Inflammatory macrophage treated with lipopolysaccharide for 1 hour (primary cell): ENCODE measurements at places on chromosomes 13 and 19.

- no peak for DNase-seq
Measured at GRCh38 chr19:2805991-2806649, 13.5 kb upstream of the ZNF554 start.

DNA sequence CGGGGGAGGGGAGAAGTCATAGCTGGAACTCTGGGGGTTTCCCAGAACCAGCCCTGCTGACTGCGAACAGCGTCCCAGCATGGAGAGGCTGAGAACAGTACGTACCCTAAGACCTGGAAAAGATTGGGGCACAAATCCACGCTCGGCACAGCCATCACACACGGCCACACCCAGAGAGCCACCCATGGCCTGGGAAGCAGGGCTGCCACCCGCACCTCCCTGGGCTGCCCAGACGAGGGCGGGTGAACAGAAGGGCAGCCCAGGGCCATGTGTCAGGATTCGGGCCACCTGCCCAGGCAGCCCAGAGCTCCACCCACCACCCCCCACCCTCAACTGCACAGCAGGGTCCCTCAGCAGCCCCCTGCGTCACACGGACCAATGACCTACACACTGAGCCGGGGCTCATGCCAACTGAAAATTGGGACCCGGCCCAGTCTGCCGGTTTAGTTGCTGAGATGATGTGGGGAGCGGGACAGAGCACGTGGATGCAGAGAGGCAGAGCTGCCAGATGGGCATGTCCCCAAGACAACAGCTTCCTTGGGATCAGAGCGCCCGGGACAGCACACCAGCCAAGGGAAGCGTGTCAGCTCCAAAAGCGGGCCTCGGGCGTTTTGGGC is 8.5 kb downstream of the UBXN6 start:
- no peak for DNase-seq

DNA sequence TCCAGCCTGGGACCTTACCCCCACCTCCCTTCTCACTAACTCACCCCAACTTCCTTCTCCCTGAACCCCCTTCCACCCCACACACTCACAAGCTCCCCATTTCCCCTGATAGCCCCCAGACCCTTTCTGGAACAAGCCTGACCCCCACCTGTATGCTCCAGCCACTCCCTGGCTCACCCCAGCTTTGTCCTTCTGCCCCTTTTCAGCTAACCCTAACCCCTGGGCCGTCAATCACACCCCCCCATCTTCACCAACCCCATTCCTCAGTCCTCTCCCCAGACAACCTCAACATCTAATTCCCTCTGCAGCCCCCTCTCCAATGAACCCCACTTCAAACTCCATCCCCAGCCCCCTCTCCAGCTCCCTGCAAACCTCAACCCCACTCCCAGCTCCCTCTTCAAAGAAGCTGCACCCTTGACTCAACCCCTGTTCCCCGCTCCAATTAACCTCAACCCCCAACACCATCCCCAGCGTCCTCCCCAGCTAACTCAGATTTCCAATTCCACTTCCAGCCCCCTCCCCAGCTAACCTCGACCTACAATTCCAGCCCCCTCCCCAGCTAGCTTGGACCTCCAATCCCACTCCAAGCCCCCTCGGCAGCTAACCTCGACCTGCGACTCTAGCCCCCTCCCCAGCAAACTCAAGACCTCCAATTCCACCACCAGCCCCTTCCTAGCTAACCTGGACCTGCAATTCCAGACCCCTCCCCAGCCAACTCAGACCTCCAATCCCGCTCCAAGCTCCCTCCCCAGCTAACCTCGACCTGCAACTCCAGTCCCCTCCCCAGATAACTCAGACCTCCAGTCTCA is 929 bp downstream of the GNG7 start:
- DNase-seq: no peak

DNA sequence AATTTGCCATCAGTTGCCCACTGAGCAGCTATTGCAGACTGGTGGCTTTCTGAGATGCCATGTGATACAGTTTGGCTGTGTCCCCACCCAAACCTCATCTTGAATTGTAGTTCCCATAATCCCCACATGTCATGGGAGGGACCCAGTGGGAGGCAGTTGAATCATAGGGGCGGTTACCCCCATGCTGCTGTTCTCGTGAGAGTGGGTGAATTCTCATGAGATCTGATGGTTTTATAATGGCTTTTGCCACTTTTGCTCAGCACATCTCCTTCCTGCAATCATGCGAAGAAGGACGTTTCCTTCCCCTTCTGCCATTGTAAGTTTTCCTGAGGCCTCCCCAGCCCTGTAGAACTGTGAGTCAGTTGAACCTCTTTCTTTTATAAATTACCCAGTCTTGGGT is 34.8 kb upstream of the ANKRD10 start:
- DNase-seq: peak; percentile 6

DNA sequence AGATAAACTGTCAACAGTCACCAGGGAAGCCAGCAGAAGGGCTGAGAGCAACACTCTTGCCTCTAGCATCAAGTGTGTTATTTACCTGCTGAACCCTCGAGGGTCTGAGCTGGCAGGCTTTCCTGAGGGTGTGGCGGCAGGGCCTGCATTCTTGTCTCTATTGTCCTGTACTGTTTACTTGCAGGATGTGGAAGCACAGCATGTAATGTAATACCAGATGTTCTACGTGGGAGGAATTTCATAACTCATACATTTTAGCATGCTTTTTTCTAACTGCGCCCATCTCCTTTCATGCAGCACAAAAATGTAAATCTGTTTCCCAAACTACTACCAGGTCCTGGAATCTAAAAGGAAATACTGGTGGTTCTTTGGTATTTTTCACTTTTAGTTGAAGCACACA is 153.1 kb downstream of the RGCC start:
- no peak for DNase-seq

DNA sequence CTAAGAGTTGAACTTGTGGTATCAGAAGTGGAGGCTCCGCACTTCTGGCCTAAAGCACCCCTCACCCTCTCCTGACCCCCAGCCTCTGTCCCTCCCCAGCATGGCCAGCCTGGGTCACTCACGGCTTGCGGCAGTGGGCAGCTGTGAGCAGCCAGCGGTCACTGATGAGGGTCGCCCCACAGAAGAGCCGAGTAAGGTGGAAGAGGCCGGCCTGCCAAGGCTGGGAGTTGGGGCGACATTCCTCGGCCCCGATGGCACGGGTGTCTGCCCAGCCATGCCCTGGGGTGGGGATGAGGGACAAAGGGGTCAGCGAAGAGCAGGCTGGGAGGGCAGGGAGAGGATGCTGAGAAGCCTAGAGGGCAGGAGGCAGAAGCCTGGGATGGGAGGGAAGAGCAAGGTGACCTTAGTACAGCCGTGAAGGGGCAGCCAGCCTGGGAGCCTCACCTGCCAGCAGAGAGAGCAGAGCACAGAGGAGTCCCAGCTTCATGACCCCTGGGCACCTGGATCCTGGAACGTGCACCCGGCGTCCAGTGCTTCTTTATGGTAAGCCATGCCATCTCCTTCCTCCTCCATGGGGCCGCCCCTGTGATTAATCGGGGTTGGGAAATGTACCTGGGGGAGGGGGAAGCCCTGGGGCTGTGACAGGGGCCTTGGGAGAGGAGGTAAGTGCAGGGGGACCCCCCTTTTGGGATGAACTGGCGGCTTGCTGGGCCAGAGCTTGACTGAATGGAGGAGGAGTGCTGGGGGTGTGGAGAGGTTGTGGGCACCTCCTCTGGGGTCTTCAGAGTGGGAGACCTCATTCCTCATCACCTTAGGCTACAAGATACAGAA is 7.9 kb upstream of the KLK8 start:
- no peak for DNase-seq

- DNase-seq: no peak
Measured at GRCh38 chr19:50555033-50555432, 13.2 kb downstream of the LRRC4B start.

DNA sequence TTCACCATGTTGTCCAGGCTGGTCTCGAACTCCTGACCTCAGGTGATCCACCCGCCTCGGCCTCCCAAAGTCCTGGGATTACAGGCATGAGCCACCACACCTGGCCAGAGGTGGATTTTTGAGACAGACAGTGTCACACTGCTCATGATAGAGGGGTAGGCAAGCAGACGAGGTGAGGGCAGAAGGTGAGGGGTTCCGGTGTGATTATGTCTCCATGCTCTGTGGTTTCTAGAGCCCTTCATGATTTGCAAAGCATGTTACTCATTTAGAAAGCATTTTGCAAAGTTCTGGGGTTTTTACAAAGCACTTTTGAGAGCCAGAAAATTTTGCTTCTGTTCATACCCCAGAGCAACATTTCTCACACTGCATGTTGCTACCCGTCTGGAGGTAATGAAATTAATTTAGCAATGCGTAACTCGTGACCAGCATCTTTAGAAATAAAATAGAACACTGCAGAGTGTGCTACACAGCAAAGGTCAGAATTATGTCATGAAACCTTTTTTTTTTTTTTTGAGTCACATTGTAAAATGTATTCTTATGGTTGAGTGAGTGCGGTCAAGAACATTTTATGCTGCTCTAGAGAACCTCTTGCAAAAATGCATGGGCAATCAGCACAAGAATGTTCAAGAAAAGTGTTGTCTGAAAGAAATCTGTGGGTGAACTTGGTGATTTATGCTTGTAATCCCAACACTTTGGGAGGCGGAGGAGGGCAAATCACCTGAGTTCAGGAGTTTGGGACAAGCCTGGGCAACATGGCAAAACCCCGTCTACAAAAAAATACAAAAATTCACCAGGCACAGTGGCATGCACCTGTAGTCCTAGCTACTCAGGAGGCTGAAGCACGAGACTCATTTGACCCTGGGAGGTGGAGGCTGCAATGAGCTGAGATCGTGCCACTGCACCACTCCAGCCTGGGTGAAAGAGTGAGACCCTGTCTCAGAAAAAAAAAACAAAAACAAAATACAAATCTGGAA is 58.0 kb downstream of the MAP4K1 start:
- DNase-seq: peak; percentile 35

- DNase-seq: no peak
Measured at GRCh38 chr13:102900193-102900608, 54.4 kb downstream of the ERCC5 start.

DNA sequence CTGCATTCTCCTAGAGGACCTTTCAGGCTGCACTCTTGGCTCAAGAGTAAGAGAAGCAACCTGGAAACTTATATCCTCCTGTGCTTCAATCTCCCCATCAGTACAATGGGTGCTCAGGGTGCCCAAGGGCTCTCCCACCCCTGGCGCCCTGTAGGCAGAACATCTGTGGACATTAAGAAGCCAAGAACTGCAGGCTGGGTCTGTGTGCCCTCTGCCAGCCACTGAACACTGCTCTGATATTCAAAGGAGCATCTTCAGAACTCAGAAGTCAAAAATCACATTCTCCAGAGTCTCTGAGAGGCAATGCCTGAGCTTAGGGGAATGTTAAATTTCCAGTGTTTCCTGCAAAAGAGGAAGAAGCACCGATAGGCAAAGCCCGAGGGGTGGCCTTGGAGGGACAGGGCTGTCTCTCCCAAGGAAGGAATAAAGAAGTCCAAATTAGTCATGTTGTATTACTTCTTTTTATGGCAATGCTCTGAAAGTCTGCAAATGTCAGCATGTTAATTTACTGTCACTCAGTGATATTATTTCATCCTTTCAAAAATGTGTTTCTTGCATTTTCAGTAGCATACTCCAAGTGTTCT is 88.1 kb downstream of the TSHZ3 start:
- DNase-seq: peak; percentile 22

- no peak for DNase-seq
Measured at GRCh38 chr19:3096267-3096901, 2.2 kb downstream of the GNA11 start.

DNA sequence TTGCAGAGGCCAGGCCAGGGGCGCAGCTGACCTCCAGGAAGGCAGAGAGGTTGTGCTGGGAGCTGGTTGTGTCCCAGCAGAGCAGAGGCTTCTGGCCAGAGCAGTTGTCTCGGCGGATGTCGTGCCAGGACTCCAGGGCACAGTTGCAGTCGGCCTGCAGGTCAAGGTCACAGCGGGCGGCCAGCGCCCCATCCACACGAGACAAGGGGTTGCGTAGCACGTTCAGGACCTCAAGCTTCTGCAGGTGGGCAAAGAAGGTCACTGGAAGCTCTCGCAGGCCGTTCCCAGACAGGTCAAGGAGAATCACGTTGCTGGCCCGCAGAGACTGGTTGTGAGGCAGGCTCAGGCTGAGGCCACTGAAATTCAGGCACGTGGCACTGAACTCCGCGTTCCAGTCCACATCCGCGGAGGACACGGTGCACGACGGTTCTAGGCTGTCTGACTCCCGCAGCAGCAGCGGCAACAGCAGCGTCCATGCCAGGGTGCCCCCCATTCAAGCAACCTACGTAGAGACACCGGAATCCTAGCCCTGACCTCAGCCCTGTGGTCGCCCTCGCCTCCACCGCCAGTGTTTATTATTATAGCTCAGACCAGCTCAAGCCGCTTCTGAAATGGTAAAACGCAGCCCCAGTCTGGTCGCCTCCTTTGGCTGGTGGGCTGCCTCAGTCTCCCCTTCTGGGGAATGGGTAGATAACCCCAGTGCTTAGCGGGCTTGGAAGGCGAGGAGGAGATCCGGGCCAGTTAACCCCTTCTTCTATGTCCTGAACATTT is 766 bp downstream of the LRRC25 start:
- no peak for DNase-seq

- no peak for DNase-seq
Measured at GRCh38 chr13:42337808-42338600, 66.1 kb downstream of the AKAP11 start.

DNA sequence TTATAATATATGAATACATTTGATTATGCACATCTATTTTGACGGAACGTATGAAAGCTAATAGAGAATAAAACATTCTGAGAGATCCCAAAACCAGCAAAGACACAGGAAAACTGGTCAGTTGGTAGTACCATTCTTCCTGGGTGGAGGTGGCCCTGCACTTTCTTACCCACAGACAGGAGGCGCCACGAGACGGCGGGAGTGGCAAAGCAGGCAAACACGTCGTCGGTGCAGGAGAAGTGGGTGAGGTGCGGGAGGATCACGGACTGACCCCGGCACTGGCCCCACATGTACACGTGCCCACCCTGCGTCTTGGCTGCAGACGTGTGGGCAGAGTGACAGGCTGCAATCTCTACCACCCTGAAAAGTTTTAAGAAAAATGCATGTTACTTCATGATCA is 36.1 kb downstream of the RCBTB1 start:
- no peak for DNase-seq

- DNase-seq: no peak
Measured at GRCh38 chr13:113997845-113998751, 24.2 kb upstream of the C13orf46 start.

DNA sequence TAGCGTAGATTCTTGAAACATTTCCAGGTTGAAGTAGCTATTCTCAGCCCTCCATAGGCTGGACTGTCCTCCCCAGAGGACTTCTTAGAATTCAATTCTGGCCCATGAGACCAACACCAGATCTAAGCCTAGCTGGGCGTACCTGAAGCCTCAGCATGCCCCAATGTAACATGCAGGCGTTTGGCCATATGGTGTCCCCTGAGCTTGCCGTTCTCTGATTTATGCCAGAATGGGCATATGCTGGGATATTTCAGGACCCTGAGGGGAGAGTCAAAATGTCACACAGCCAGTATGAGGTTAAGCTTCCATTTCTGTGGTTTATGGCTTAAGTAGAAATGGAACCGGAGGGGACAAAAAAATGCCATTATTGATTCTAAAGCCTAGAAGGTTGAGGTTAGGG is 317.7 kb upstream of the OBI1 start:
- no peak for DNase-seq

DNA sequence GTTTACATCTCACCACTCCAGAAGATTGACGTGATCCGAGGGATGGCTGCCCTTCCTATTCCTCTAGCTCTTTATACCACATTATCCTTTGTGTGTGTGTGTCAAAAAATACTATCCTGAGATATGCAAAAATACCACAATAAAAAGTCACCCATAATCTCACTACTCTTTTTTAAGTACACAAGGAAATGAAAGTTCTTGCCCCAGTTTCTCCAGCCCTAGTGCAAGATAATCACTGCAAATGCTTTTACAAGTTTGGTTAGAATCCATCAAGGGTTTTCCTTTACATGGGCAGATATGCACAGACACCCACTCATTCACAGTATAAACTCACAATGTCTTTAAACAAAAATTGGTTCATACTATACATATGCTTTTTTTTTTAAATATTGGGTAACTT is 89.3 kb downstream of the DIAPH3 start:
- DNase-seq: no peak
